ENCODE measurements at places on chromosomes 7 and 10.

DNA sequence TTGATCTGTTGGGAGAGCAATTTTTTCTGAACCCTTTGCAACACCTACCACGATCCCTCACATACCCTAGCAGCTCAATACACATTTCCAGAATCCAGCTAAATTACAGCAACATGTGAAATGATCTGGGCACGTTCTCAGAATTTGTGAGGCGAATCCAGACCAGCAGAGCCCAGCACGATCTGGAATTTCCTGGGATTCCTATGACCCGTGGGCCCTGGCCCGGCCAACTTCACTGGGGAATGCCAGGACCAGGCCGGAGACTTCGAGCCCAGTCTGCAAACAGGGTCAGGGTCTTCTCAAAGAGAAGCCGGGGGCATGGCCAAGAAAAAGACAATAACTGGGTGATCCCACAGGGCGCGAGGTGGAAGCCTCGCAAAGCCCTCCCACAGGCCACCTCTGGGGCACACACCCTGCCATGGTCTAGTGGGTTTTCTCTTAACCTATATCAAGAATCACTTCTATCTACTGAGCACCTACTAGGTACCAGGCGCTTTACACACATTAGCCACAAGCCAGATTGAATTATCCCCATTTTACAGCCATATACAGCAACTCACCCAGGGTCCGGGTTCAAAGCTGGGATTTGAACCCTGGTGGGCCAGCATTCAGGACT lies 33.8 kb downstream of the FAM53B start:
- DNase-seq = no peak

DNA sequence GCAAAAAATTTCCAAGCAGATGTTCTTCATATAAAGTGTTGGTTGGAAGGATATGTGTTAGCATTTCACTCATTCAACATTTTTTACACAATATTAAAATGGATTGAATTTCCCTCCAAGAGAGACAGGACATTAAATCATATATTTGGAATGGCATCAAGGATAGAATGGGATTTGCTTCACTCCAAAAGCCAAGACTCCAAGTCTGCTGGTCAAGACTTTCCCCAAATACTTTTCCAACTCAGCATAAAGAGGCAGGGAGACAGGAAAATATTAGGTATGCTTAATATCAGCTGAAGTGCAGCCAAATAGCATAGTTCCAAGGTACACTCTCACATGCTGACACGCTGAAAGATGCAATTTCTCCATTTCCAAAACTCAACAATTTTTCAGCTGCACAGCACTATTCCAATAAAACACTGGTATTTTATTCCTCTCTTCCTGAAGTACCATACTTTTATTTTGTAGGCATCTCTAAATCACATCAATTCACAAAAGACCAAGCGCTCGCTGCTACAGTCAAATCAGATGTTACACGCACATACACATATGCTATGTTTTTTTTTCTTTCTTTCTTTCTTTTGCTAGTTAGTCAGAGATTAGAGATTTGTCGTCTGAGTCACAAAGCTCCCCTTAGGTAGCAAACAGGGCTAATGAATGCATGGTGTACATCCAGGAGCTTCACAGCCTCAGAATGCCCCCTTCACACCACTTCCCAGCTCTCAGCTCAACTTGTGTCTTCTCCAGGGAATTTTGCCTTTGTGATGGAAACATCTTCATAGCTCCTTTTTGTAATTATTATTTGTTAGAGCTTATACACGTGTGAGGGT lies 1033.8 kb upstream of the AUTS2 start:
- no peak for DNase-seq

DNA sequence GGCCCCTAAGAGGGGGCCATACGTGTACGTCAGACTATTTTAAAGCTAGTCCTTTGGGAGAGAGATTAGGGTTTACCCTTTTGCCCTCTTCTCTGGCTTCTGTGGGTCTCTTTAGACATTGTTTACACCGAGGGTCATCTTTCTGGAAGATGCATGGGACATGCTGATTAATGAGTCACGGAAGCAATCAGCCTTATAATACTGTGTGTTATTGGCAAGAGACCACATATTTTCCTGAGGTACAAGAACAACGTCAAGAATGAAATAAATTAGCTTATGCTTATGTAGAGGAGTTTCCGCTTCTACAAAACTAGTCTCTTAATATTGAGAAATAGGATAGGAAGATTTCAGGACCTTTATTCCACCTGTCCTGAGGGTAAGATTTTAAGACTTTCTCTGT lies 327.7 kb downstream of the BBS9 start:
- DNase-seq = no peak

DNA sequence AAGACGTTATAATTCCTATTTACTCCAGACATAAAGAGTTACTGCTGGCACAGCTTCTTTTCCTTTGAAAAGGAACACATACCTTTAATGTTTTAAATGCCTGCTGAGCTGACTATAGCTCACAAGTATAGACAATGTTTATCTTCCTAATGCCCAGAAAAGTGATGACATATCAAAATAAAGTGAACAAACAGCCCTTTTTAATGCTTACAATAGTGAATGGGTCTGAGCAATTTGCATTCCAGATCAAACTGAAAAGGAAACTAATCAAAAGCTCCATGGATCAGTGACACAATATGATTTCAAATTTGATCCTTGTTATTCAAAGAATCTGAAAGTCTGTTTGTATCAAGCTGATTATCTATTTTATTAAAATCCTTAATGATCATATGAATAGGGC lies 233.6 kb upstream of the SEMA3E start:
- no peak for DNase-seq

GRCh38 chr10:121305066-121305465 lies 293.2 kb downstream of the FGFR2 start:
- DNase-seq = no peak

- DNase-seq = no peak
These were observed 767.2 kb downstream of the REEP3 start for GRCh38 chr10:64288404-64288803.

- DNase-seq = peak; percentile 32
These were observed 167.7 kb upstream of the ADO start for GRCh38 chr10:62636825-62637248.

All from CD4-positive, alpha-beta T cell treated with Interleukin-12 subunit alpha and Interleukin-12 subunit beta, for 1 hour (primary cell).